ENCODE measurements at places on chromosomes 16 and 17.

GRCh38 chr16:1457489-1458245, 13.3 kb upstream of the CCDC154 start:
- no peak for DNase-seq

GRCh38 chr16:1416521-1416941, 2.0 kb upstream of the UNKL start:
- DNase-seq = no peak

DNA sequence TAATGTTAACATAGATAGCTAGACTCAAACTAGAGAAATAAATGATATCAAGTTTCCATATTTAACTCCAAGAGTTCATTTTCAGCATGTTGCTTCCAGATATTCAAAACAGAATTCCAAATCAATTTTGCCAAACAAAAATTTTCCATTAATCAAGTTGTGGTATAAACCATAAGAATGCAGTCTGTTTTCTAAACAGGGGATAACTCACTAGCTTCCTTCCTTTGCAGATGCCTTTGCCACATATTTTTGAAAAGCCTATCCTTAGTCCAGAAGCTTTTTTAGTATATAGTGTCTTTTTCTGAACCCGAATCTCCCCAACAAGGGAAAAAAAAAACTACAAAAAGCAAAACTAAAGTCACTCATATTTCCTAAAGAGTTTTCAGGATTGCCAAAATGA, 61.5 kb downstream of the HELZ start:
- no peak for DNase-seq

GRCh38 chr16:12160815-12161550, 184.4 kb downstream of the SNX29 start:
- DNase-seq = no peak

DNA sequence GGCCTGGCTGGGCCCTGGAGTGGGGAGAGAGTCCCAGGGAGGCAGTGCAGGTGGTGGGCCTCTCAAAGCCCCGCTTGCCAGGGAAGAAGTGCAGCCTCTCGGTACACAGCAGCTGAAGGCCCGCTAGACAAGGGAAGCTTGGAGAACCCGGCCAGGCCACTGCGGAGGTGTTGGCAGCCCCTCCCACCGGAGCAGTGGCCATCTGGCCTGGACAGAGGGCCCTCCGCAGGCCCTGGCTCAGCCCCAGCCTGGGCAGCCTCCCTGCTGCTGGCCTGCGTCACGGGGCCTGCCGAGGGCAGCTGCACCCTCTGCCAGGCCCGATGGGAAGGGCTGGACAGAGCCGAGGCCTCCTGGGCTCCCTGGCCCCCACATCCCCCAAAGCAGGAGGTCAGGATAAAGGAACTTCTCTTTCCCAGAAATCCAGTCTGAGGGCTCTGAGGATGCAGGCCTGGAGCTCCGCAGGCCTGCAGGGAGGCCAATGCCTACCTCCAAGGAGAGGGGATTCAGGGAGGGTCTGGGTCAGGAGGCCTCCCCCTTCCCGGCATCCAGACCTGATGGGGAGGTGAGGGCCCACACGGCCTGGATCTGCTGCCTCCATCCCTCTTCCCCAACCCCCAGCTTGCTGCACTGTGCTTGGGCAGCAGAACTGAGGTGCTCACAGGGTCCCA, 4.3 kb downstream of the SPPL2C start:
- DNase-seq = no peak

DNA sequence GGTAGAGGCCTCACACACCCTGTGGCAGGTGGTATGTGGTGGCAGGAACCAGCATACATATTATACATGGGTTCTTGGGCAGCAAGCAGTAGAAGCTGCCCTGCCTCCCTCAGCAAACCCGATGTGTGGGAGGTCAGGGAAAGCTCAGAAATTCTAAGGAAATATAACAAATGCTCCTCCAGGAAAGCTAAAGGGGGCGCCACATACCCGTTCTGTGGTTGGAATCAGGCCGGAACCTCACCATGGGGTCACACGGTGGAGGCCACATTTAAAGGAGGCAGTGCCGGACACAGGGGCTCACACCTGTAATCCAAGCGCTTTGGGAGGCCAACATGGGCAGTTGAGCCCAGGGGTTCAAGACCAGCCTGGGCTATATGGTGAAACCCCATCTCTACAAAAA, 12.4 kb upstream of the KATNB1 start:
- DNase-seq = no peak

DNA sequence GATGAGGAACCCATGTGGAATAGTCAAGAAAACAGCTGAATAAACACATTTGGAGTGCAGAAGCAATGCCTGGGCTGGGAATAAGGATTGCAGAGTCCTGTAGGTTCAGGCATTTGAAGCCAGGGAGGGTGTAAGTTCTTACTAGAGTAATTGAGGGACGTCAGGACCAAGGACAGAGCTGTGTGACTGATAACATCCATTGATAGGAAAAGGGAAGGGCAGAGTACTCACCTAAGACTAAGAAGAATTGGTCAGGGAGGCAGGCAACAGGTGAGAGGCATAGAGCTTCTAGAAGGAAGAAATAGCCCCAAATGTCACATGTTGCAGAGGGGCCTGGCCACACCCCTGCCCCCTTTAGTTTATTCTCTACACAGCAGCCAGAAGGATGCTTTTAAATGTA, 79.8 kb upstream of the TMEM132E start:
- no peak for DNase-seq

DNA sequence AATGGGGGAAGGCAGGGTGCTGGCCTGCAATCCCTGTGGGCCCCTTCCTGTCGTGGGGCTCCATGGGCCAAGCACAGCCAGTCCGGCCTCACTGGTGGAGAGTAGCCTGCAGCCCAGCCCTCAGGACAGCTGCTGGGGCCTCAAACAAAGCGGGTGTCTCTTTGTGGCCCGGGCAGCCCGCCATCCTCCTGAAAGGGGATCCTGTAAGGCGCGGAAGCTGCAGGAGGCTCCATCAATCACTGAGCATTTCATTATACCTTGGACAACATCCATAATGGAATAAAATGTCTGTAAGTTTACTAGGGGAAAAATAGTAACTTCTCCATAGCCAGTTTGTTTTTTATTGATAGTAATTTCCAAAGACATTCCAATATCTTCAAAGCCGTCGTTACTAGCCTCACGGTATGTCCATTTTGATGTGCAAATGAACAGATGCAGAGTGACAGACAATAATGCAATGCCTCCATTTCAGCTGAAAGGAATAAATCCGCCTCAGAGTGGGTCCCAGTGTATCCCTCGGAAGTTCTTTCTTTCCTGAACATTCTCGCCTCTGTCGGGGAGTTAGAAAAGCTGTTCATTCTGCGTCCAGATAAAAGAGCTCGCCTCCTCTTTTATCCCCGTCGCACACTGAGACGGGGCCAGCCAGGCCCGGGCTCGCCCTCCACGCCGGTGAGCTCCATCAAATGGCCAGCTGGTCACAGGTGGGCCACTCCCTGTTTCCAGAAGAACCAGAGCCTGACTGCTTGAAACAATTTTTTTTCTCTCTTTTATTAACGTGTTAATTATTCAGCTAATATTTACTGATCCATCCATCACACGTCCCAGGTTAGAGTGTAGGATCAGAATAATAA, 14.4 kb downstream of the WSCD1 start:
- no peak for DNase-seq

GRCh38 chr17:1402262-1402586, 2.2 kb upstream of the YWHAE start:
- DNase-seq = no peak

GRCh38 chr17:45127548-45128300, 4.6 kb downstream of the PLCD3 start:
- DNase-seq = no peak

GRCh38 chr16:70494202-70494770, 29.1 kb downstream of the COG4 start:
- no peak for DNase-seq

DNA sequence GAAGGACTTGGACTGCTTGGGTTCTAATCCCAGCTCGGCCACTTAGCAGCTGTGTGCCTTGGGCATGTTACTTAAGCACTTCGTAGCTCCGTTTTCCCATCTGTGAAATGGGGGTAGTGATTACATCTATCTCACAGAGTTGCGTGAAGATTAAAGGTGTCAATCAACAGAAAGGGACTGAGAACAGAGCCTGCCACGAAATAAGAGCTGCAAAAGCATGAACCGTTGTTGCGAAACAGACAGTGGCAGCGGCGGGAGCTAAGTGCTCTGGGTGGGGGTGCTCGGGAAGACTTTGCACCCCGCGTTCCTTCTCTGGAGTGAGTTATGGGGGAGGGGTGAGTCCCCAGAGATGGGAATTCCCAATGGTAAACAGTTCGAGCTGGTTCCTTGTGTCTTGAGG, 79.6 kb upstream of the LHX1 start:
- no peak for DNase-seq

GRCh38 chr17:2936771-2937321, 126.6 kb downstream of the OR1D5 start:
- DNase-seq = no peak

GRCh38 chr16:17350207-17350606, 120.6 kb downstream of the XYLT1 start:
- no peak for DNase-seq

GRCh38 chr17:64006361-64007088, 8.4 kb downstream of the PRR29 start:
- no peak for DNase-seq

- no peak for DNase-seq
Measured at GRCh38 chr17:33175562-33175961, 117.5 kb downstream of the ASIC2 start.

DNA sequence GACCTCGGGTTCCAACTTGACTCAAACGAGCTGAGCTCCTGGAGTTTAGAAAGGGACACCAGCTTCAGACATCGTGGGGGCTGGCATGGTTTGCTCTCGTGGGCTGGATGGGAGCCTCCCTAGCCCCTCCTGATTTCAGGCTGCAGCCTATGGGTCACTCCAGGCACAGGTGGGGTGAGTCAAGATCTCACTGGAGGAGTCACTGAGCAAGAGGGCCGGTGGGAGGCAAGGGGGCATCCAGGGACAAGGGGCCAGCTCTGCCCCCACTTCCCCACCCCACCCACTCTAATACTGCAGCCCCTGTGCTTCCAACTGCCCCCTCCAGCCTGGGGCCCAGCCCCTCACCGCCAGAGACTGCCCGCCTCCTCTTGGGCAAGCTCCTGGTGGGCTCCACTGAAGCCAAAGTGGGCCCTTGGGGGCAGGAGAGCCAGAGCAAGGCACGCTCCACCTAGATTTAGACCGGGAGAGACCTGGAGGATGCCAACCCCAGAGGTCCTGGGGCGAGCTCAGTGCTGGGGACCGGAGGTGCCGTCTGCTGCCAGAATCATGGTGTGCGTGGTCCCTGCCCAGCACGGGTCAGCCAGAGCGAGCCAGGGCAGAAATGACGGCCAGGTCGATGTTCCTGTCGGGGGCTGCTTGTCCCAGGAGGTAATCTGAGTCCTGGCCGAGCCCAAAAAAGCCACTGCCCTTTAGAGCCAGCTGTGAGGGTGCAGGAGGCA, 6.4 kb downstream of the SLC16A3 start:
- no peak for DNase-seq

All from stimulated activated CD8-positive, alpha-beta memory T cell treated with anti-CD3 and anti-CD28 coated beads, Interleukin-15, amount 100 ng/mL, for 24 hours (primary cell).